CD4-positive, alpha-beta T cell treated with Interleukin-2 at 100 ng/mL for 4 hours (primary cell): ENCODE measurements at places on chromosomes 1 and 21.

DNA sequence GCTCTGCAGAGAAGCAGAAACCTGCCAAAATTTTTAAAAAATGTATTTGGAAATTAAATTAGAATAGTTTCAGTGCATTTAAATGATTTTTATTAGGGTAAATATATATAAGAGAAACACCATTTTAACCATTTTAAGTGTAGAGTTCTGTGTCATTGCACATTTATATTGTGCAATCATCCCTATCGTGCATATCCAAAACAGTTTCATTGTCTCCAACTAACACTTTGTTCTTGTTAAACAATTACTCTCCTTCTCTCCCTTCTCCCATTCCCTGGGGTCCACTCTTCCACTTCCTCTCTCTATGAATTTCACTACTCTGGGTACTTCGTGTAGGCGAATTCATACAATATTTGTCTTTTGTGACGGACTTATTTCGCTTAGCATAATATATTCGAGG, 6.0 kb upstream of the OR2L8 start:
- no peak for DNase-seq

DNA sequence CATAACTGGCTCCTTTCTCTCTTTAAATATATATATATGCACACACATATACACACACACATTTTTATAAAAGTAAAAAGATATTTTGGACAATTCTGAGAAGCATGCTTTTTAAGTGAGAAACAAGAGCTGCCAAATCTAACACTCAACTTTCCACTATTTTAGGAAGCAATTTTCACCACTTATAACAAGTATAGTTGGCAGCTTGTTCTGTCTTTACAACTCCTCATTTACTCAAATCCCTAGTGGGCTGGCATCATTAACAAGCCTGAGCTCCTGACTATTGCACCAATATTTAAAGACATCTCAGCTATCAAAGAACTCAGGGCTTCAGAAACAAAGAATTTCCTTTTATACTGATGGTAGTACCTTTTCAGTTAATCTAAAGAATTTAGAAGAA, 76.6 kb downstream of the RAB3GAP2 start:
- DNase-seq, result no peak

GRCh38 chr1:154584267-154584994, 16.9 kb downstream of the CHRNB2 start:
- no peak for DNase-seq

DNA sequence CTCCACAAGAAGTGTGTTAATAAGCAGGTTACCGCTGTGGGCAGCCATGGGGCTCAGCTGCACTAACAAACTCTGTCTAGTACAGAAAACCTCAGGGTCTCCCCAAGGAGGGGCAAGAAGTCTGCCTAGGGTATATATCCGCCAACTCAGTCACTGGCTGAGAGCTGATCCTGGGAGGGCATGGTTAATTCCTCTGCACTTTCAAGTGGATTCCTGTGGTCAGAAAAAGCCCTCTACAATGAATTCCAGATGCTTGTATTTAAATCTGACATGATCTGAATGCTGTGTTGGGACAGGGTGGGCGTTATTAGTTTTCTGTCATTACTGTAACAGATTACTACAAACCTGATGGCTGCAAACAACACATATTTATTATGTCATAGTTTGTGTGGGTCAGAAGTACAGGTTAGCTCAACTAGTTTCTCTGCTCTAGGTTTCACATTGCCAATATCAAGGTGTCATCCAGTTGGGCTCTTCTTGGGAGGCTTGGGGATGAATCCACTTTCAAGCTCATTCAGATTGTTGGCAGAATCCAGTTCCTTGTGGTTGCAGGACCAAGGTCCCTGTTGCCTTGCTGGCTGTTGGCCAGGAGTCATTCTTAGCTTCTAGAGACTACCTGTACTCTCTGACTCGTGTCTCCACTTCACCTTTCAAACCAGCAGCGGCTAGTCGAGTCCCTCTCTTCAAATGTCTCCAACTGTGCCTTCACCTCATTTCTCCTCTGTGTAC, 8.0 kb upstream of the SELE start:
- DNase-seq, result no peak

- peak; percentile 35 for DNase-seq
Measured at GRCh38 chr1:53327182-53327913, 522 bp downstream of the LRP8 start.

GRCh38 chr1:93658188-93658587, 23.4 kb downstream of the BCAR3 start:
- DNase-seq, result no peak

GRCh38 chr1:210631399-210631798, 302.7 kb downstream of the HHAT start:
- no peak for DNase-seq

DNA sequence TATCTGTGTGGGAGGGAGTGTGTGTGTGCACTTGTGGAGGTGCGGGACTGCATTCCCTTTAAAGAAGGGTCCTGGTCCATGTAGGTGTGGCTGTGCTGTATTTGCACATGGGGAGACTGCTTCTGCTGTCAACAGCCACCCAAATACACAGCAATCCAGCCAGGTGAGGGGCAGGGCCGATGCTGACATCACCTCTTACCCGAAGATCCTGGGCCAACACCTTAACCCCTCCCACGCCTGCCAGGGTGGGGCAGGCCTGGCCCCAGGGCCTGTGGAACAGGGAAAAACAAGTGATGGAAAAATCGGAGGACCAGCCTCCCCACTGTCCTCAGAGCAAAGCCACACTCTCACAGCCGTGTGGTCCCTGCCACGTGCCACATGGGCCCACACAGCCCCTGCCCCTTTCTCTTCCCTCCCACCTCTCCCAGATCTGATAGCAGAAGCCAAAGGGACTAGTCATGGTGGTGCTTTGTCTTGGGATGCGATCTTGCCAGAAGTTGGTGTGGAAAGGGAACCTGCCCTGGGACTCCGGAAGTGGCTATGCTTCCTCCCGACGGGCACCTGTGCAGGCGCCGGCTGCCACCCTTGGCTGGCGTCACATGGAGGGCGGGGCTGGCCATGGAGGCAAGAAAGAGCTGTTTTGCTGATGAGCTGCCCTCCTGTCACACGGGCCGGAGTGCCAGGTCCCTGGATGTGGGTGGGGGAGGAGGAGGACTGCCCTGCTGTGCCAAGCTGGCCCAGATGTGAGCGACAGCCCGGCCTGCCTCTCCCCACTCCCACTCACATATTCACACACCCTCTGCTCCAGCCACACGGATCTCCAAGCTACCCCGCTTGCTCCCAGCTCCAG, 7.8 kb upstream of the CASZ1 start:
- DNase-seq, result no peak

- peak; percentile 63 for DNase-seq
Measured at GRCh38 chr1:42173155-42173933, 8.8 kb upstream of the GUCA2A start.

DNA sequence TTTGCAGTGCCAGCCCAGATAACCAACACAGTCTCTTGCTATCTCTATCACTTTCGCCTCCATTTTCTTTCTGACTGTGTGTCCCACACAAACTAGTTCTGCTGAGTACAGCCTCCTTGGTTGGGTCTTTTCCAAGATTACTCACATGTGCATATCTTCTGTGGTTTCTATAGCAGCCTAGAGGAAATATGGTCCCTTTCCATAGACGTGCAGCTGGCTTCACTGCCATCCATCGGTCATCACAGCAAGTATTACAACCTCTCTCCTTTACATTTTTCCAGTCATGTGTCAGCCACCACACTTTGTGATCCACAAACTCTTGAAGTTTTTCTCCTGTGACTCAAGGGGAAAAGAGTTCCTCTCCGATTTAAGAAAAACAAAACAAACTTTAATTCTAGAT, 893.4 kb upstream of the ADGRL4 start:
- DNase-seq, result no peak

DNA sequence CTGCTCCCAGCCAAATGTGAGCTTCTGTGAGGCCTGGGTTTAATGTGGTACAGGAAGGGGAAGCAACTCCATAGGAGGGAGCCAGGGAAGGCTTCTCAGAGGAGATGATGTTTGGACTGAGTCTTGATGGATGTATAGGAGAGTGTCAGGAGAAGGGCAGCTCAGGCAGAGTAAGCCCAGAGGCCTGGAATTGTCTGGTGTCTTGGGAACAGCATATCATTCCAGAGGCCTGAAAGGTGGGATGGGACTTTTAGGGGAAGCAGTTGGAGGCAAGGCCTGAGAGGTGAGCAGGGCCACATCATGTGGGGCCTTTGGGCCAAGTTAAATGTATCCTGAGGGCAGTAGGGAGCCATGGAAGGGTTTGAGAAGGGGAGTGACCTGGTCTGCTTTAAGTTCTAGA, 148.6 kb upstream of the WNT4 start:
- DNase-seq, result no peak

GRCh38 chr1:235068158-235069121, 60.2 kb downstream of the TOMM20 start:
- DNase-seq, result no peak

GRCh38 chr1:33424610-33425009, 6.3 kb downstream of the PHC2 start:
- DNase-seq, result no peak

DNA sequence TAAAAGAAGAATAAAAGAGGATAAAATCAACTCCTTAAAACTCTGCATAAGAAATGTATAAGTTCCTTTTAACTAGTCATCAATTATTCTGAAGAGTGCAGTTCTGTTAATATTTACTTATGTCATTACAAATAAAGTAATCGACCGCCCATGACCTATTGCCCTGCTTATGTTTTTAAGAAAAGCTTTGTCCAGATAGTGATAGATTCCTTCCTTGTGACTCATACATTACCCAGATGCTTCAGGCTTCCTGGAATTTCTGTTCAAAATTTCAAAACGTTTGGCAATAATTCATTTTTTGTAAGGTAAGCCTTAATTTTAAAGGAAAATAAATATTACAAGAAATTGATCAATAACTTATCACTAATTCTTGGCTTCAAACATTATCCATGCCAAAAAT, 918.2 kb upstream of the ADGRL2 start:
- no peak for DNase-seq

- DNase-seq, result no peak
Measured at GRCh38 chr1:244067893-244068292, 16.8 kb downstream of the ZBTB18 start.

- DNase-seq, result no peak
Measured at GRCh38 chr1:44170281-44170823, 28.9 kb upstream of the KLF18 start.

DNA sequence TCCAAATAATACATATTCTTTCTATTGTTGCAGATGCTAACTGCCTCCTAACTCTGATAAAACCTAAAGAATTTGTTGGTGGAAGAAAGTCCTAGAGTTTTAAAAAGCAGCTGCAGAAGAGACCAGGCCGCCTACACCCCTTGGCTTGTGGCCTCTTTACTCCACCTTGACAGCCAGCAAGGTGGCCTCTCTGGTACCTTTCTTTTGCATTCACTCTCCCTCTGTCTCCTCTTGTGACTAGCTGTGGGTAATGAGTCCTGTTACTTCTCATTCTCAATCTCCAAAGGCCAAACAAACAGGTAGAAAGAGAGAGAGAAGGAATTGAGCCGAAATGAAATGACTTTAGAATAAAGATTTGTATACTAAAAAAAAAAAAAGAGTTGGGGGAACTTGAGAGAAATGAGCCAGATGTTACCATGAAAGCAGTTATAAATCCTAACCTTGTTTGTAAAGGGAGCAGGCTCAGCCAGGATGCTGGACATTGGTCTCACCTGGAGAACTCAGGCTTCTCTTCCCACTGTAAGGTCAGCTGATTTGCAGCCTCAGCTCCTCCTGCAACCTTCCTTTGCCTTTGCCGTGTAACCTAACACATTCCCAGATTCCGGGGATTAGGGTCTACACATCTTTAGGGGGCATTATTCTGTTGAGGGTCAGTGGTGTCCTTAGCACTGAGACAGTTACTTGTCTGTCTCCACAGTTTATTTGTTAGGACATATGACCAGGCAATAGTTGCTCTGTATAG, 164.1 kb upstream of the IRF2BP2 start:
- DNase-seq, result no peak

GRCh38 chr1:202011994-202012393, 1.6 kb downstream of the ELF3 start:
- DNase-seq, result no peak

DNA sequence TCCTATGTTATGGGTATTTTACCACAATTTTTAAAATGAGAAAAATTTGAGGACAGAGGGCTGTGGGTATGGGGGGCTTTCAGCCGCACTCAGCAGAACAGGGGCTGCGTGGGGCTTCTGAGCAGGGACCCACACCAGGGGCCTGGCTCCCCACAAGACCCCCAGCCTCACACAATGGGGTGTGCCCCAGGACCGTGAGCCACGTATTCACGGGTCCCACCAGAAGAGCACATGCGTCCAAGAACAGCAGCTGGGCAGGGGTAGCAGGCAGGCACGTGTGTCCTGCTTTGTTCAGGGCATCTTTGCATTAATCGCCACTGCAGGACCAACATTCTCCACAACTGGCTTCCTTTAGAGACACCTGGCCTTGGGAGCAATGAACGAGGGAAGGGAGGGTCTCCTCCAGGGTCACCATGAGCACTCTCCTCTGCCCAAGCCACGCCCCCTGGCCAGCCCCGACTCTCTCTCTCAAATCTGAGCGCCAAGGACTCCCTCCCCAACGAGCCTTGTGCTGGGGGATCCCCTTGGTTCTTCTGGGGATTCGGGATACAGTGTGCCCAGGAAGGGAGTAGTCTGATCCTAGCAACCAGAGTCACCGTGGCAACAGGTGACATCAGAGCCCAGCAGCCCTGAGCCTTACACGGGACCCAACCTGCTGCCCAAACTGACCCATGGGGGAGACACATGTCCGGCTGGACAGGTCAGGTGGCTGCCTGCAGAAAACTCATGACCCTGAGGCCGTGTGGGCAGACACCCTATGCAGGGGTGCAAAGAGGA, 7.4 kb upstream of the ARF1 start:
- no peak for DNase-seq

- no peak for DNase-seq
Measured at GRCh38 chr1:182598296-182598695, 5.9 kb downstream of the RGS16 start.

DNA sequence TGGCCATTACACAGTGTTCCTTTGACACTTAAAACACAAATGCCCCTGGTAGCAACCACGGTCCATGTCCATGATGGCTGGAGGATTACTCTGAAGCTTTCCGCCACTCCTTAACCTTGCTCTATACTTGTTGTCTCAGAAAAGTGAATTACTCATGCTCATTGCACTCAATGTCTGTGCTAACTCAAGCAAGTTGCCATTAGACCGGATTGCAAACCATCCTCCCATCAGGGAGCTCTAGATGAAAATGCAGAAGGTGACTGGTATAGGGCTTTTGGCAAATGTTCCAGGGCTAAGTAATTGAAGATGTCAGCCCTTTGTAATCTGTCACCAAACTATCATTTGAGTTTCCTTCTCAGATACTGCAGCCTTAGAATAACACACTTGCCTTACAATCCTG, 1288.3 kb upstream of the B3GALT2 start:
- no peak for DNase-seq
